NCI-H1105 (cell line): ENCODE measurements at places on chromosomes 3 and 15.

GRCh38 chr15:73249499-73249898 is 119.3 kb downstream of the HCN4 start:
- DNase-seq, result no peak

DNA sequence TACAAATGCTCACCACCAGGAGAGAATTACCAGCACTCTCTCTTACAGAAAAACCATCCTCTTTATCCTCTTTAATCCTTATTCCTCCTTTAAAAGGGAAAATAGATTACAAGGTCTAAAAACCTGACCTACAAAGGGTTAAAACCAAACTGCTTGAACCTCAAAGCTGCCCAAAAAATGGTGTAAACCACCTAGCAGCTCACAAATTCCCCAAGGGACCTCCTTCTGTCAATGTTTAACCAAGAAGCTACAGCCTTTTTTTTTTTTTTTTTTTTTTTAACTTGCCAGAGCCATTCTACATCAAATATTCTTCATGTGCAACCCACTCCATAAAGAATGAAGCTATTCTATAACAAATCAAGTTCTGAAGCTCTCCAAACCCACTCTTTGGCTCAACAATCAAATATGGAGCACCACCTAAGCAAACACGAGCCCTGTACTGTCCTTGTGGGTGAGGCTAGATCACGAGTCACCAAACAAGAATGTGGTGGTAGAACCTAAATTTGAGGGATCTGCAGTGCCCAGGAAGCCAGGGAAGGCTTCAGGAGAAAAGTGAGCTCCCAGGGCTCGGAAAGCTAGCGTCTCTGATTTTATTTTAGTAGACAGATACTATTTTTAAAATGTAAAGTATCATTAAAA is 20.1 kb downstream of the OSBPL10 start:
- DNase-seq, result no peak

GRCh38 chr15:85114886-85115285 is 133.2 kb downstream of the PDE8A start:
- no peak for DNase-seq

DNA sequence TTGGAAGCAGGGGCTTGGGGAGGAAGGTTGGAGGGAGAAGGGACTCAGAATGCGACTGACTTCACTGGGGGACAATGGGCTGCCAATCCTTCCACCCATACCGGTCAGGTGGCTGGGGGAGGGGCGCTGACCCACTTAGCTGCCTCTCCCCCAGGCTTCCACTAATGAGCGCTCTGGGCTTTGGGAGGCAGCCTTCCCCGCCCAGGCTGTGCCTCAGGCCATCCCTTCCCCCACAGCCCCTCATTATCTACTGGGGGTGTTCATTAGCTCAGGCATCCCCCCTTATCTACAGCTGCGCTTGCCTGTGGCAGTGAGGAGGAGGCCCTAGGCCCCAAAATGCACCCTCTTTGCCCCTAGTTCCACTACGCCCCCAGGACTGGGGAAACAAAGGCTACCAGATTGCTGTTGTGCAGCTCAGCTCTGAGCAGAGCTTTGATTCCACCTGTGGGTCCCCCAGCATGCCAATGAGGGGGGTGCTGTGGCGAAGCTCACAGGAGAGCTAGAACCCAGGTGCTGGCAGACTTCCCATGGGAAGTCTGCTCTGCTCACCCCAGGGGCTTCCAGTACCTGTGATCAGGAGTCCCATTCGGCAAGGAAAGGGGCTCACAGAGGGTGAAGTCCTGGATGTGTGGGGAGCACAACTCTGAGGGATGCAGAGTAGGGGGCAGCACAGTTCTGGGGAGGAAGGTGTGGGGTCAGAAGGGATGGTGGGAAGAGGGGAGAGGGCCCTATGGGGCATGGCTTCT is 29.4 kb upstream of the SEMA3F start:
- DNase-seq, result no peak
